ENCODE measurements at places on chromosomes 3 and 15. TPM values are rescaled to one million over a fixed set of nuclear protein-coding genes. Genes with fewer than 3 reads are reported as not detected.

EXD1 gene
- total RNA-seq = not detected

GRCh38 chr3:189401196-189401595, 229.4 kb downstream of the TPRG1 start:
- no peak for DNase-seq

GALNT15 gene
- total RNA-seq = not detected

DNA sequence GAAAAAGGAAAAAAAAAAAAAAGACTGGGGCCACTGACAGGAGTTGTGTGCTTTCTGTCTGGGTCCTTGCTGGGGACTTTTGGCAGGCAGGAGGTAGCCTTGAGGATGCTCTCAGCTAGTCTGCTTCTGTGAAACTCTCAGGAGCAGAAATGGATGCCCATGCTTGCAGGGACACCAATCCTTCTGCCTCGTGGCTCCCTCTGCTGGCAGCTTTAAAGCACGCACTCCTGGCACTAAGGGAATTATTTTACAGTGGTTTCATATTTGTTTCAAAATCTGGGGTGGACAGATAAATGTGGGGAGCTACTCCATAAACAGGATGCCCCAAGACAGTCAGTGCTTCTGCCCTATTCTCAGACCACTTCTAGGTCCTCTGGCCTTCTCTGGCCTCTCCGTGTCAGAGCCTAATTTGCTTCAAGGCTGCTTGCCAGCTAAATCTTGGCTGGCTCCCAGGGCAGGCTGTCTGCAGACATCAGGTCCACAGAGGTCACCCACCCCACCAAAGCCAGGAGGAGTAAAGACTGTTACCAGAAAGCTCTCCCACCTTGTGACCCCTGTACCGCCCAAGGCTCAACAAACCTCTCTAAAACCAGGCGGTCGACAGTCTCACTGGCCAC, 17.1 kb downstream of the TRAIP start:
- peak; percentile 94 for DNase-seq

MESP2 gene
- total RNA-seq = not detected

- DNase-seq = no peak
These were observed 95.9 kb upstream of the ATP2B2 start for GRCh38 chr3:10601151-10601856.

- no peak for DNase-seq
These were observed 25.0 kb downstream of the VIPR1 start for GRCh38 chr3:42527368-42527917.

PLIN1 gene
- total RNA-seq = not detected

GRCh38 chr3:37170060-37170459, 4.3 kb downstream of the LRRFIP2 start:
- no peak for DNase-seq

DNA sequence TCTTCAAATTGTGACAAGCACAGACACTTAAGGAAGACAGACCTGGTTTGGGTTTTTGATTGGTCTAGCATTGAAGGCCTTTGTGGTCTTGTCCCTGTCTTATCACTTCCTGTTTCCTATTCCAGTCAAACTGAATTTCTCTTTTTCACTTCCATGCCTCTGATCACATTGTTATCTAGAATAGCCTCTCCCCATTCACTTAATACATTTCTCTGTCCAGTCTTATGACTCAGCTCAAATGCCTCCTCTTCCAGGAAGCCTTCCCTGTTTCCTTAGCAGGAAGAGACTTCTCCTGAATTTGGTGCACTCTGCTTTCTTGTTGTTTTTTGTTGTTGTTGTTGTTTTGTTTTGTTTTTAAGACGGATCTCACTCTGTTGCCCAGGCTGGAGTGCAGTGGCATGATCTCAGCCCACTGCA, 45.5 kb downstream of the LIMD1 start:
- no peak for DNase-seq

- peak; percentile 91 for DNase-seq
These were observed 1.1 kb downstream of the HHATL start for GRCh38 chr3:42701371-42702065.

GRCh38 chr3:170692720-170693119, 106.8 kb upstream of the SLC7A14 start:
- no peak for DNase-seq

- no peak for DNase-seq
These were observed 929.4 kb downstream of the ROBO1 start for GRCh38 chr3:78838362-78838761.

DNA sequence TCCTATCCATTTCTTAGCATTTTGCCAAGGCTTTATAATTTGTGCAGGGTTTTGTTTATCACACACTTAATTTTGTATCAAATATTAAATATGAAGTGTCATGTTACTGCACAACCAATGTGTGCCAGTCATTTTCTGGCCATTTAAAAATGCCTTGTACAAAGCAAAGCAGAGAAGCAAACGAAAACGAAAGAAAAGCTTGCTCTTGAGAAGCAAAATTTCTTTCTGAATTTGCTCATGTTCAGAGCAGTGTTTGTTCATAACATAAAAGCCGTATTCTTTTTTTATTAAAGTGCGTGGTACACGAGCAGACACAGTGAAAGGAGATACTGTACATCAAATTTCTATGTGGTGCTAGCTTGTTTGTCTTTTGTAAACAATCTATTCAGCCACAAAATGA, 792.6 kb downstream of the NAALADL2 start:
- no peak for DNase-seq

FSIP1 gene
- total RNA-seq = 0.37 TPM

DNA sequence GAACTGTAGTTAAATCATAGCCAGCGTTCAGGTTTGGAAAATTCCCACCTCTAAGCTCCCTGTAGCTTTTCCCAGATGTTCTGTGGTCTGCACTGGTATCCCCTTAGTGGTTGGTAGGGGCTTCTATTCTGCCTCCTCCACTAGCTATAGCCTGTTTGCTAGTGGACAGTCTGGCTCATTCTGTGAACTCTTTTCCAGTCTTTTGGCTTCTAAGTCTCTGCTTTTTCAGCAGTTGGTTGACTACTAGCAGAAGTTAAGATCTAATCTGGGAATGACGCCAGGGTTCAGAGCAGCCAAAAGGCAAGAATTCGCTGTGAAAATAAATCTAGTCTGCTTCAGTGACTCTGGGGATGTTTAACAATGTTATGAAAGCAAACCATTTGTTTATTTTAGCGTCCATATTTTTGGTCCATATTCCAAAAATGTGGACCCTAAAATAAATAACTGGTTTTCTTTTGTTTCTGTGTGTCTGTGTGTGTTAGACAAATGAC, 73.7 kb upstream of the WDR72 start:
- no peak for DNase-seq

DNA sequence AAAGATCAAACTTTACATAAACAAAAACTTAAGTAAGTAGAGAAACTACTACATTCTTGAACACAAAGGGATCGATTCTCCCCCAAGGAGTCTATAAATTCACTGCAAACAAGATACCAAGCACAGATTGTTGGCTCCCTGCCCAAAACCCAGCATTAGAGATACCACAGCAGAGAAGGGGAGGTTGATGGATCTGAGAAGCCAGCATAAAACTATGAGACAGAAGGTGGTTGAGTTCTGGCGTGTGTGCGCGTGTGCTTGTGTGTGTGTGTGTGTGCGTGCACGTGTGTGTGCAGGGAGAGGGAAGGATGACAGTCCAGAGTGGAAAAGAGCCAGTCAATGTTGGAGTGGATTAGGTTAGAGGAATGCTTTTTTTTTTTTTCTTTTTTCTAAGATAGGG, 143.2 kb upstream of the PRR20G start:
- no peak for DNase-seq

- DNase-seq = no peak
These were observed 282.7 kb downstream of the CNTN3 start for GRCh38 chr3:74331711-74332110.

GRCh38 chr3:115099986-115100571, 47.0 kb downstream of the ZBTB20 start:
- peak; percentile 79 for DNase-seq

GRCh38 chr15:58039079-58040035, 26.2 kb downstream of the ALDH1A2 start:
- DNase-seq = no peak

GRCh38 chr15:98390946-98391530, 257.3 kb upstream of the IGF1R start:
- DNase-seq = no peak

DNA sequence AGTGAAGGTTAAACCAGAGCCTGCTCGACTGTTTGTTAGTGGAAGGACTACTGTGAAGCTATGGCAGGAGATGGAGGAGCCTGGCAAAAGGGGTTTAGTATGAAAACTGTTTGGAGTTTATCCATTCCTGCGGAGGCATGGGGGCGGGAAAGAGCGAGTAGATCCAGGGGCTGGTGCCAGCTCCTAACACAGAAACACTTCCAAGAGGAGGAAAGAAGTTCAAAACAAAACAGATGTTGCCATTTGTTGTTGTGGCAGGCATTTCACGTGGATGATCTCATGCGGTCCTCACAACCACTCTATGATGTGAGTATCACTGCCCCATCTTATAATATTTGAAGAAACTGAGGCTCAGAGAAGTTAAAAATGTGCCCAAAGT, 30.7 kb upstream of the KY start:
- no peak for DNase-seq

DNA sequence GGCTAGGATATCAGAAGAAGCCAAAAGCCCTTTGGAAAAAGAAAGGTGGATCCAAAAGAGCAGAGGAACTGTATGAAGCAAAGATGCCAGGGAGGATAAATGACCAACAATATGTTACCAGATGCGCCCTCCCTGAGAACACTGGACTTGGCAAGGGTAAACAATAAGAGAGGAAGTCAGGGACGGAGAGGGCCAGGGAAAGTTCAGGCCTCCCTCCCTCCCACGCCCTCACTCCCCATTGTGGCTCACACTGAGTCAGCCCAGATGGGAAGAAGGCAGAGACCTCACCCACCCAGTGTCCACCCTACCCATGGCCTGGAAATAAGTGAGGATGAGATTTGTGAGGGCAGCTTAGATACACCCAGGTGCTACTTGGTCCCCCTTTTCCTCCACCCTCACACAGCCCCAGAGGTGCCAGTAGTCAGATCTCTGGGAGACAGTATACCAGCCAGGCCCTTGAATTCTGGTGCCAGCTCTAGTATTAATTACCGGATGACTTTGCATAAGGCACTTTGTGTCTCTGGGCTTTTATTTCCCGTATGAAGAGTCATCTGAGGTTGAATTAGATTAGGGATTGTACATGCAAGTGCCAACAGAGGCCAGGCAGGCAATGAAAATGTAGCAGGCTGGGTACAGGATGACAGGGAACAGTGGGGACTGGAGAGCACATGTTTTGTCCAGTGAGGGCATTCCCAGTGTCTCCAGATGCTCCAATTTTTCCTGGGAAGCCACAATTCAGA, 35.1 kb upstream of the FRMD4B start:
- no peak for DNase-seq

DNA sequence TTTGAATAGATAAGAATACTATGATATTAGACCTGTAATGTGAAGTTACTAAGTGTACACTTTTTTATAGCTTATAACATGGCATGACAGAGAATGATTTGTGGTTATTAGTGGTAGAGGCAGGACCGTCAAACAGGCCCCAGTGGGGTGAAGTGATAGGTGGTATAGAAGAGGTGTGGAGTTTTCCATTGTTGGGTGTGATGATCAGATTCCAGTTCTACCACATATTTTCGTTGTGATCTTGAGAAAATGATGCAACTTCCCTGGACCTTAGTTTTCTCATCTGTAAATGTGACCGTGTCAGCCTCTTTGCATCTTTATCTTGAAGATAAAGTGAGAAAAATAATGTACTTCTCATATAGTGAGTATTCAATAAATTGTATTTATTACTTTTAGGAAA, 30.3 kb upstream of the UTS2B start:
- DNase-seq = no peak

SEMA3F gene
- total RNA-seq = 0.14 TPM

DNA sequence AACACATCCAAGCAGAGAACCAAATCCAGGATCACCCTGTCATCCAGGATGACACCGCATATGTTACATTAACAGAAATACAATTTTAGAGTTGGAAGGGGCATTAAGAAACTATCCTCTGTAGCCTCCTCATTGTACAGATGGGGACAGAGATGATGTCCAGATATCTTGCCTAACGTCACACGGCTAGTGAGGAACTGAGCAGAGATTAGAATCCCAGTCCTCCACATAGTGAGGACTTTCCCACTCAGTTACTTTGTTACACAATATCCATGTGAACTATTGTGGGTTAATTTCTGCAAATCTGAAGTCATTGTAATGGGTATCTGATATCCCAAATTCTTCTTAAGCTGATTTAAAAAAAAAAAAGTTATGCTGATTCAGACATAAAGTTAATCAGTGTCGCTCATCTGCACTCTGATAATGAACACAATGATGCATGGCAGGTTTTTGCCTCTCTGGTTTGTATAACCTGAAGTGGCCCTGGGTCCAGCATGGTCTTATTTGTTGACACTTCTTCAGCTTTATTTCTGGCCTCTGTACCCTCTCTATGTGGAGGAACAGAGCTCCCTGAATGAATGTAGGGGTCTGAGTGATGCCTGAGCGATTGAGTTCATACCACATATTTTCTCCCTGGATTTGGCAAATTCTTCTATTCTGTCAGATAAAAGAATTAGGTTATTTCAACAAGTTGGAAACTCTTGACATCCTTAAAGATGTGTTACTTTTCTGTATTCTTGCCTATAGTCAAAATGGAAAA, 76.0 kb upstream of the LIMD1 start:
- no peak for DNase-seq

- peak; percentile 41 for DNase-seq
These were observed 36.4 kb upstream of the COPB2 start for GRCh38 chr3:139425745-139426400.

DNA sequence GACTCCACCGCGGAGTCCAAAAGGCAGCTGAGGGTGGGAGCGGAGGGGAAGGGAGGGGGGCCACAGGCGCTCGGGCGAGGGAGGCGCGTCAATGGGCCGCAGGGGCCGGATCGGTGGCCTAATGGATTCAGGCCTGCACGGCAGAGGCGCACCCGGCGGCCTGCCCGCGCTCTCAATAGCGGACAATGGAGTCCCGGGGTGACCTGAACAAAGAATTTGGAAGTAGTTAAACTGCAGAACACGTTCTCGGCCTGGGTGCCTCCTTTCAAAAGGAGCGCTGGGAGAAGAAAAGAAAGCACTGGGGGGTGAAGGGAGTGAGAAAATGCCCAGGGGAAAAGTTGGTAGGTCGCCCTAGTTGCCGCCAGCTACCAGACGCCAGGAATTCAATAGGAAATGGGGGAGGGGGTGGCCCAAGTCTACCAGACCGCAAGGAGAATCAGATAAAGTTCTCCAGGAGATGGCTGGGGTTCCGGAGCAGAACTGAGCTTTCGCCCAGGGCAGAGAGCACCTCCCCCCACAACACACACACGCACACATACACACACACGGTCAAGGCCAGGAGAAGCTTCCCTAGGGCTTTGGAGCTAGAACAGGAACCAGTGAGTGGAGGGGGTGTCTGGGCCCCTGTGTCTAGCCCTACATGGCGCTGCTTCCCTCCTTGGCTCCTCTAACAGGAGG, 25.8 kb upstream of the POLG start:
- DNase-seq = peak; percentile 55

GRCh38 chr3:115814778-115815380, 191.6 kb downstream of the GAP43 start:
- peak; percentile 90 for DNase-seq

DNA sequence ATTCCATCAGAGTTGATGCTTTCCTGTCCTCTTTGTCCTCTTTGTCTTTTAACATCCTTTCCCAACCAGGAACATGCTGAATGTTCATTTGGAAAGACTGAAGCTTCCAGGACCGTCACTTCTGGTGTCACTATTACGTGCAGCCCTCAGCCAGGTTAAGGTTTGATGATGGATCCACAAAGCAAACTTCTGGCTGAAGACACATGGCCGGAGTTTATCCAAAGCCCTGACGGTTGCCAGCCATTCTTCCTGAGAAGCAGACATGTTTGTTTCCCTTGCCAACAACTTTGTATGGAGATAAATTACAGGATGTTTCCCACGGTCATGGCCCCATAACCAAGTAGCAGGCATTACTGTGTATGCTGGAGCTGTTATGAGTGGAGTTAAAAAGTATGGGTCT, 236.9 kb downstream of the THSD4 start:
- DNase-seq = no peak

- no peak for DNase-seq
These were observed 60.9 kb downstream of the MORC1 start for GRCh38 chr3:109057056-109057455.
